Astrocyte (in vitro differentiated cells and primary cell): ENCODE measurements at places on chromosomes 1 and 21.

DNA sequence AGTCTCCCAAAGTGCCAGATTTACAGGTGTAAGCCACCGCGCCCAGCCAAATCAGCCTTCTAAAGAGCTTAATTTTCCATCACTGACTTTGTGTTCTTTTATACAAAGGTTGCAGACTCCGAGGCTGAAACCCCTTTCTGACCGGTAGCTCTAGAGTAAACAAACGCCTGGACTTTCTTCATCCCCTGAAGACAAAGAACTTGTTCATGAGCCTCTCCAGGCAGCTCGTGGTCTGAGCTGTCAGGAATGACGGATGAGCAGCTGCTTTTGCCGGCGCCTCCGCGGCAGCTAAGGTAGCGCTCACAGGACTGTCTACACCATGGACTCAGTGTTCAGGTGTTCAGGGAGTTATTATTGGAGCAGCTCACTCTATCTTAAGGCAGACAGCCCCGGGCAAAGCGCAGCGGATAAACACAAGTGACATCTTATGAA lies 128.5 kb upstream of the ERRFI1 start:
- no peaks in the 10 kb centered on the region for H3K36me3 ChIP-seq
- DNase-seq = peak; percentile 88
- H3K4me3 ChIP-seq = peak overlapping the region; percentile 32
- H3K27ac ChIP-seq = no peak overlapping the region
- no peaks in the 10 kb centered on the region for H3K27me3 ChIP-seq

DNA sequence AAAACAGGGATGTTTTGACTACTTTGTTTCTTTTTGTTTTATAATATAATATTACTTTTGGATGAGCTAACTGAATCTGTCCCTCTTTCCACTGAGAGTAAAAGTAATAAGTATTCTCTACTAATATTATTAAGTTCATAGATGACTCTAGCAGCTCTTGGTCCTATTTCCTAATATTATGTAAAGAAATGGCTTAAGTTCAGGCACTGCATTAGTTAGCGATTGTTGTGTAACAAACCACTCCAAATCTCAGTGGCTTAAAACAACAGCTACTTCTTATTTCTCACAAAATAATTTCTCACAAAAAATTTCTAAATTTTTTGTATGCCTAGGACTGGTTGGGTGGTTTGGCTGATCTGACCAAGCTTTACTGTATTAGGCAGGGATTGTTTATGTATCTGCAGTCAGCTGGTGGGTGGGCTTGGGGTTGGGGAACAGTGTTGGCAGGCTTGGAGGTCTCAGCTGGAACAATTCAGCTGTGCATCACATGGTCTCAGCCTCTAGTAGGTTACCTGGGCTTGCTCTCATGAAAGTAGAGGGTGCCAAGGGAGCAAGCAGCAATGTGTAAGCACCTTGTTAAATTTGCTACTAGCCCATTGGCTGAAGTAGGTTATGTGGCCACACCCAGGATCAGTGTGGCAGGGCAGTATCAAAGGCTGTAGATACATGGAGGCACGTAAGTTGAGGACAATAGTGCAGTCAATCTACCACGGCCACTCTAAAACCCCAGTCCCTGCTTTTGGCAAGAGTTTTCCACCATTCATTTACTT lies 8.8 kb upstream of the CCT8 start:
- H3K27me3 ChIP-seq = no peaks in the 10 kb centered on the region
- peaks cover 15% of the 10 kb centered on the region for H3K4me1 ChIP-seq
- no peak overlapping the region for H3K4me3 ChIP-seq
- no peak for DNase-seq
- no peak overlapping the region for H3K27ac ChIP-seq

DNA sequence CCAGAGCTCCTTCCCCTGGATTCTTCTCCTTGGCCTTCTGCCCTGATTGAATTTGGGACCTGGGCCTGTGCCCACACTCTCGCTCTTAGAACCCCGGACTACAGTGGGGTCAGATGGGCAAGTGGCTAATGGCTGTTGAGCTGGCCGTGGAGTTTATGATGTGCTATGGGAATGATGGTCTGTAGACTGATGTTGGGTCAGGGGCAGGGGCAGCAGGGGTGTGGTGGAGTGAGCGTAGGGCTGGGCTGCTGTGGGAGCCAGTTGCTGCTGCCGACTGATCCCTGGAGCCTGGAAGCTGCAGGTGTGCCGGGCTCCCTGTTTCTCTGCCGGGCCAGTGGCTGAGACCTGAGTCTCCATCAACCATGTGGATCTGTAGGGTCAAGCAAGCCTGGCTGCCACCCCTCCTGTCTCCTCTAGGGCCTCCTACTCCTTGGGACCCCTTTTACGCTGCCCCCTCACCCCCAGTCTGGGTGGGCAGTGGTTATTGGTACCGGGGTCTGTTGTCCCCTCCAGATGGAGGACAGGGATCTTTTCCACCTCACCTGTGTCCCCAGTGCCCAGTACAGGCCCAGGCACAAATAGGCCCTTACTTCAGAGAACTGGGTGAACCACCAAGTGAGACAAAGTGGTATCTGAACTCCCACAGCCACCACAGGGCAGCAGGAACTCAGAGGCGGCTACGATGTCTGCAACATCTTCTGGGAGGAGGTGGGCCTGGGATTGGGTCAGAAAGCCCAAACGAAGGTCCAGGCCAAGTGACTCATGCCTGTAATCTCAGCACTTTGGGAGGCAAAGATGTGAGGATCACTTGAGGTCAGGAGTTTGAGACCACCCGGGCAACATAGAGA lies 5.1 kb downstream of the PODN start:
- no peak overlapping the region for H3K4me3 ChIP-seq
- H3K27me3 ChIP-seq = peaks cover 22% of the 10 kb centered on the region
- no peak overlapping the region for H3K27ac ChIP-seq
- H3K36me3 ChIP-seq = no peaks in the 10 kb centered on the region
- H3K4me1 ChIP-seq = peaks cover 7% of the 10 kb centered on the region

GRCh38 chr1:241842565-241842964 lies 5.4 kb upstream of the EXO1 start:
- H3K27ac ChIP-seq = peak overlapping the region; percentile 44
- H3K36me3 ChIP-seq = no peaks in the 10 kb centered on the region
- DNase-seq = peak; percentile 64
- no peaks in the 10 kb centered on the region for H3K27me3 ChIP-seq
- H3K4me3 ChIP-seq = no peak overlapping the region
- peaks cover 6% of the 10 kb centered on the region for H3K4me1 ChIP-seq

- no peaks in the 10 kb centered on the region for H3K36me3 ChIP-seq
- H3K4me3 ChIP-seq = no peak overlapping the region
- no peak for DNase-seq
These were observed 803.7 kb downstream of the KCNT2 start for GRCh38 chr1:195804547-195804946.

- H3K27me3 ChIP-seq = peaks cover 23% of the 10 kb centered on the region
- H3K36me3 ChIP-seq = no peaks in the 10 kb centered on the region
- DNase-seq = no peak
- H3K4me3 ChIP-seq = no peak overlapping the region
These were observed 13.1 kb downstream of the CACNA1S start for GRCh38 chr1:201098992-201099677.

DNA sequence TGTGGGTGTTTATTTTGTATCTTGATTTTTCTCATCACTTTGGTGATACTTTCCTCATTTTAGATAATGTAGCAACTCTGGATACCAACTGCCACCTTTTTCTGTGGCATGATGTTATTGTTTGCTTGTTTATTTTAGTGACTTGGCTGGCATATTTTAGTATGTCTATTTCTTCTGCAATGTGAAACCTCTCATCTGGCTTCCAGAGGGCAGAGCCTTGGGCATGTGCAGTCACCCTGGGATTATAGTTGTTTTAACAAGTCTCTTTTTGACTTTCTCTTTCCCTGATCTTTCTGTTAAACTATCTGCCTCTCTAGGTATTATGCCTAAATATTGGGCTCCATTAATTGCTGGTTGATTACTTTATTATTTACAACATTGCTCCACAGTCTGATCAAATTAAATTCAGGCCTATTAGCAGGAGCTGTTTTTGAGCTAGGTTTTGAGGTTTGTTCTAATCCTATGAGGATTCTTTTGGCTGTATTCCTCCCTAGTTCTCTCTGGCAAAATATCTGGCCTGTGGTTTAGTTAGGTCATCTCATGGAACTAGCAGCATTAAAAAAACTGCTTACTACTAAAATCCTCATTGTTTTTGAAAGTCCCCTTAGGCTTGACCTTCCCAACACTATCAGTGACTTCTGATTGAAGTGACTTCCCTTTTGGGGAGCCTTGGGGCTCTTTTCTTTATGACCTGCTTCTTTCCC lies 86.4 kb upstream of the FAM78B start:
- peak; percentile 7 for DNase-seq
- no peak overlapping the region for H3K27ac ChIP-seq
- H3K4me3 ChIP-seq = no peak overlapping the region
- no peaks in the 10 kb centered on the region for H3K4me1 ChIP-seq

DNA sequence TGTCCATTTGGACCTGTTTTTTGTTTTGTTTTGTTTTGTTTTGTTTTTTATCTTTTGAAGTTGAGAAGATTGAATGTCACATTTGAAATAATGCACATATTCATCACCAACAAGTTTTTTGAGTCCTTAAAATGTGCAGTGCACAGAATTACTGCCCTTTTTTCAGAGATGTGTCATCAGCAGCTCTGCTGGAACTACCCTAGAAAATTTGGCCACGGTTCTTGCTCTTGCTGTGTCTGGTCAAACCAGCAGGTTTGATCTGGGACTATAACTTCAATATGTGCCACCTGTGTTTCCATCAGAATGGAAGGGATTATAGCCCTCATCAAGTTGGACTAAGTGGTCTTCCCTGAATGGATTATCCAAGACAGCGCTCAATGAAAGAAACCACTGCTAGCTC lies 24.1 kb upstream of the CNN3 start:
- H3K4me3 ChIP-seq = no peak overlapping the region
- H3K36me3 ChIP-seq = no peaks in the 10 kb centered on the region
- DNase-seq = no peak
- H3K27me3 ChIP-seq = no peaks in the 10 kb centered on the region
- no peak overlapping the region for H3K27ac ChIP-seq

DNA sequence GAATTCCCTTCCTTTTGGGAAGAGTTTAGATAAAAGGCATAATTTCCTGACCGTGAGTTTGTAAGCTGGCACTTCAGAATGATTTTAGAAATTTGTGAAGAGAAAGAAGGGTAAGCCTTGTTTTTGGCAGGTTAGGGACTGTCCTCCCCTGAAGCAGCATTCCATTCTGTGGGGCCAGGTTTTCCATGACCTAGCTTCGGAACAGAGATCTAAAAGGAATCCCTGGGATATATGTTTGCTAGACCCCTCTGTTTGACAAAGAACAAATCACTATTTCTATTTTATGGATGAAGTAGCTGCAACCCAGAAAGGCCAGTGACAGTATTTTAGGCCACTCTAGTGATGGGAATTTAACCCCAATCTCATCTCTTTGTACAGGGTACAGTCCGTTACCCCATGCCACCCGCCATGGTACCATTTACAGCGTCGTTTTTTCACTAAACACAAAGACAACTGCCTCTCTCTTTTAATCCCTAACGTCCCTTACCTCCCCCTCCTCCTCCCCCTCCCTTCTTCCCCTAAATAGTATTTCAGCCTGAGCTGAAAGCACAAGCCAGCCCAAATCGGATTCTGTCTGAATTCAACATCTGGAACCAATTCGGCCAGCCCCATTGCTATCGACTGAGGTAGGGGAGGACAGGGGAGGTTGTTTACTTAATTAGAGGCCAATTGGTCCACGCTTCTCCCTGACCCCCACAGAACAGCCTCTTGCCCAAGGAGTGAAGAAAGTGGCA lies 23.4 kb upstream of the IKBKE start:
- no peak overlapping the region for H3K27ac ChIP-seq
- peaks cover 24% of the 10 kb centered on the region for H3K36me3 ChIP-seq
- no peak overlapping the region for H3K4me3 ChIP-seq
- peaks cover 10% of the 10 kb centered on the region for H3K4me1 ChIP-seq
- no peak for DNase-seq

- H3K4me1 ChIP-seq = peaks cover 18% of the 10 kb centered on the region
- no peaks in the 10 kb centered on the region for H3K27me3 ChIP-seq
- H3K4me3 ChIP-seq = no peak overlapping the region
- no peaks in the 10 kb centered on the region for H3K36me3 ChIP-seq
- H3K27ac ChIP-seq = no peak overlapping the region
These were observed 608.5 kb upstream of the USP24 start for GRCh38 chr1:55823541-55824250.

DNA sequence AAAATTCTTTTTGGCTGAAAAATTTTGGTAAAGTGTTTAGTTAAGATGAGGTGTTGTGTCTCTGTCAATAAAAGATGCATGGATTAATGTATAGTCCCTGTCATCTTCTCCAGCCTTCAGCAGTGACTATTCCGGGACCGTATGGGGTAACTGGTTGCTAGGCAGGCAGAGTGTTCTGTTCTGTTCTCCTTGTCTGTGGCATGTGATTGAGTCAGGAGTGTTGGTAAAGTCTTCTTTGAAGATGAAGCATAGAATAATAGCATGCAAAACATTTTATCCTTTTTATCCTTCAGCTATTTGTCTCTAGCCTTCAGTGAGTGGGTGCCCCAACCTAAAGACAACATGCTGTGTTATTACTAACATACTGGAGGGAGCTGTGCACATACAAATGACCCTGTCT lies 74.6 kb downstream of the RGL1 start:
- H3K27me3 ChIP-seq = no peaks in the 10 kb centered on the region
- H3K4me1 ChIP-seq = peaks cover 11% of the 10 kb centered on the region
- no peak overlapping the region for H3K27ac ChIP-seq
- H3K4me3 ChIP-seq = no peak overlapping the region

DNA sequence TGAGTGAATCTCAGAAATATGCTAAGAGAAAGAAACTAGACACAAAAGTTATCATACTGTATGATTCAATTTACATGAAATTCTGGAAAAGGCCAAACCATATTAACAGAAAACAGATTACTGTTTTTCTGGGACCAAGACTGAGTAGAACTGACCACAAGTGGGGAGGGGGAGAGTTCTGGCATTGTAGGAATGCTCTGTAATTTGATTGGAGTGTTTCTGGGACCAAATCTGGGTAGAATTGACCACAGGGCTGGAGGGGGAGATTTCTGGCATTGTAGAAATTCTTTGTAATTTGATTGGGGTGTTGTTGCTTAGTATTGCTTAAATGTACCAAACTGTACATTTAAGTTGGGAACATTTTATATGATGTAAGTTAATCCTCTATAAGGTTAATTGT lies 3.4 kb upstream of the OR10K1 start:
- H3K27me3 ChIP-seq = no peaks in the 10 kb centered on the region
- H3K27ac ChIP-seq = no peak overlapping the region
- no peaks in the 10 kb centered on the region for H3K4me1 ChIP-seq
- DNase-seq = no peak
- H3K36me3 ChIP-seq = no peaks in the 10 kb centered on the region
- H3K4me3 ChIP-seq = no peak overlapping the region

GRCh38 chr1:240402326-240402725 lies 209.6 kb downstream of the GREM2 start:
- no peak overlapping the region for H3K4me3 ChIP-seq
- no peak overlapping the region for H3K27ac ChIP-seq
- no peak for DNase-seq
- peaks cover 17% of the 10 kb centered on the region for H3K4me1 ChIP-seq
